ENCODE measurements at places on chromosomes 7 and 10.

DNA sequence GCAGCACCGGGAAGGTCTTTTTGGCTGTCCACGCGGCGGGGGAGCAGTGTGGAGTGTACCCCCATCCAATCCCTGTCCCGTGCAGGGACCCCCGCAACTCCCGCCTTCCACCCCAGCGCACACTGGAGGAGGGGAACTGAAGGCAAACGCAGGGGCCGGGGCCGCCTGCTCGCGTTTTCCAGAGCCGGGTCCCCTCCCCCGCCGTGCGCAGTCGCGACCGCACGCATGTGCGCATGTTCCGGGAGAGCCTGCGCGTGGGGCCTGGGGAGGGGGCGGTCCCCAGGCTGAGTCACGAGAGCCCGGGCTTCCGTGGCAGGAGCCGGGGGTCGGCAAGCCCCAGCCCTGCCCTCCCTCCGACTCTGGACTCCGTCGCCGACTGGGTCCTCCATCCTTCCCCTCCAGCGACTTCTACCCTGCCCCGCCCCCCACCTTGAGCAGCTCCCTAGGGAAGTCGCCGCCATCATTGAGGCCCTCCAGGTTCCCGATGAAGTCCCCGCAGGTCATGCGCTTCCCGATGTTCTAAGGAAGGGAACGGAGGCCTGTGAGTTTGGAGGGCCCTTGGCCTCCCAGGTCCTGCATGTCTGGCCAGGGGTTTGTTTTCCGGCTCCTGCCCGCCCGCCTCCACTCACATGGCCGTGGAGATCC, 8.0 kb downstream of the PSD start:
- DNase-seq = no peak

DNA sequence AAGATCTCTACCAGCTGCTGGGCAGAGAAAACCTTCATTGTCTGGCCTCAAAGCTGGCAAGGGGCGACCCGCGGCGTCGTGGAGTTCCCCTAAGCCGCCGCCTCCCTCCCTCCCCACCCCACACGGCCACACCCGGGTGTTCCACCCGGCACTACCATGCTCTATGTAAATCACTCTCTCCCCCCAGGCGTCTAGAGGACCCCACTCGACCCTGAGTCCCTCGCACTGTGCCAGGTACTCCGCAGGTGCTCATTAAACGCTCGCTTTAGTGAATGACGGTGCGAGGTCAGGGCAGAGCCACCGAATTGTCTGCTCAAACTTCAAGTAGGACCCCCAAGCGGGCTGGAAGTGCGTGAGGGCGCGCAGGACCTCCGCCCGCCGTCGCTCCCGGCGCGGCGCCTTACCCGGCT, 628 bp downstream of the PARP12 start:
- no peak for DNase-seq

DNA sequence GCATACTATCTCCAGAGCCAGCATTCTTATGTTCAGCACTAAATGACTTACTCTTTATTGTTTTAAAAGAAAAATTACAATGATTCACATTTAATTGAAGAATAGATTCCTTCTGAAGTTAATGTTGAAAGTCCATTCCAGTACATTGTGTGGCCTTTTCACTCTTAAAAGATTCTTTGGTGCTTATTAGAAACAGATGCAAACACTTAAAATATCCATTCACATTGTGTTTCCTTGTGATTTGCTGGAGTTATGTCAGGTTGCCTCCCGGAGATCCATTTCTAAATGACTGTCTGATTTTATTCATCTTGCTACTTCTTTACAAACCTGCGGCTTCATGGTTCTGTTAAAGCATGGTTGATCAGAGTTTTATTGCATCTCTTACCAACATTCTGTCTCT, 152.8 kb downstream of the FOXP2 start:
- DNase-seq = no peak

DNA sequence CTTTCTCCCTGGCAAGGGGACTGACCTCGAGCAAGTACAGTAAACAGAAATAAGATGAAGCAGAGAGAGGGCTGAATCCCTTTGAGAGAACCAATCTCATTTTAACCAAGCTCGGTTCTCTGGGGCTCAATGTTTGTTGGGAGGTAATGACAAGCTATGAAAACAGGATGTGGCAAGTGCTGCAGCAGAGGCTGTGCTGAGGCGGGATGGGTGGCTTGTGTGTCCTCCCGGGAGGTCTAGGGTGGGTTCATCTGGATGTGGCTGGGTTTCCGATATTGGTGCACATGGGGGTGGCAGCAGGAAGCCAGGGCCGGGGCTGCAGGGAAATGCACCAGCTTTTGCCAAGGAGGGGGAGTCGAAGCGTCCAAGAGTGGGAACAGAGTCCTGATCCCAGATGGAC, 84.5 kb downstream of the AOAH start:
- no peak for DNase-seq

DNA sequence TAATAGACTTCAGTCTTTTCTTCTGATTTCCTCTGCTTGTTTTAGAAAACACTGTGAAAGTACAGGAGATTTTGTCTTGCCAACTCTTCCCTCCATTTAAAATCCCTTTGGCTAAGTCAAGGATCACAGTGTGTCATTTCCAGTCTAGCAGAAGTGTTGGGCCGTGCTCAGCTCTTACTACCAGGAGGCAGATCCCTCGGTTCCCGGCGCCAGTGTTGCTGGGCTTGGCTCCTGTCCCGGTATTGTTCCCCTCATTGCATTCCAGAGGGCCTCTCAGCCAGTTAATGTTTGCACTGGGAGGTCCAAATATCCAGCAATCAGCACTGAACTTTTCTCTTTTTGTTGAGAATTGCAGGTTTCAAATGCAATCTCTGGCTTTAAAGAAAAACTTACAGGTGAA, 612.1 kb upstream of the MGMT start:
- peak; percentile 59 for DNase-seq

DNA sequence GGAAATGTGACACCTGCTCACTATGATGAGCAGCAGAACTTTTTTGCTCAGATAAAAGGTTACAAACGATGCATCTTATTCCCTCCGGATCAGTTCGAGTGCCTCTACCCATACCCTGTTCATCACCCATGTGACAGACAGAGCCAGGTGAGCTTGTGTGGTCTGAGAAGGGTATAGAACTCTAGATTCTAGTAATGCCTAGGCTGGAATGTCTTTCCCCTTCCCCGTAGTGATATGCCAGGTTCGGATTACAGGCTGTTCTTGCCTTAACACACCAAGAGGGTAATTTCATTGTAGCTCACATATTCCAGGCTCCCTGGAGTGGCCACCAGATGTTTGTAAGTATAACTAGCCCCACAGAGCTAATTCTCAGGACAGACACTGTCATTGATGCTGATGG, 9.2 kb downstream of the HIF1AN start:
- DNase-seq = no peak

DNA sequence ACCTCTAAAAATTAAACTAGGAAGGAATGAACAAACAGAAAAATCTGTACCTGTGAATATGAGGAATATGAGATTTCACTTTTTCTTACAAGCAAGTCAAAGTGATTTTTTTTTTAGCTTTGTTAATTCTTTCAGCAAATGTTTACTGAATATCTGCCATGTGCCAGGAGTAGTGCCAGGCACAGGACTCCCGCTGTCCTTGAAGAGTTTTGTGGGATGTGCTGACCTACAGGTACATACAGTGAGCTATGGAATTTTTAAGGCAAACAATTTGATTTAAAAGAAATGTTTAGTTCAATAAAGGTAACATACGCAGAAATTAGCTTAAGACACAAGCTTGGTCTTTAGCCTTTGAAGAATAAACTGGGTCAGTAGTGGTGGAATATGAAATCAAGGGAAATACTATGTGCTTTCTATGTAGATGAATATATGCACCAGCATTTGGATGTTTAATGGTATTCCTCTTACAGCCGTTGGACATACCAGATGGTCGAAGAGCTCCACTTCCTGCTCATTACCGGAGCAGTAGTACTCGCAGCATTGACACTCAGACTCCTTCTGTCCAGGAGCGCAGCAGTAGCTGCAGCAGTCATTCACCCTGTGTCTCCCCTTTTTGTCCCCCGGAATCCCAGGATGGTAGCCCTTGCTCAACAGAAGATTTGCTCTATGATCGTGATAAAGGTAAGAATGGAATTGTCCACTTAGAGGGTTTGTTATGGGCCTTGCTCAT, 102.0 kb downstream of the GLCCI1 start:
- DNase-seq = no peak

DNA sequence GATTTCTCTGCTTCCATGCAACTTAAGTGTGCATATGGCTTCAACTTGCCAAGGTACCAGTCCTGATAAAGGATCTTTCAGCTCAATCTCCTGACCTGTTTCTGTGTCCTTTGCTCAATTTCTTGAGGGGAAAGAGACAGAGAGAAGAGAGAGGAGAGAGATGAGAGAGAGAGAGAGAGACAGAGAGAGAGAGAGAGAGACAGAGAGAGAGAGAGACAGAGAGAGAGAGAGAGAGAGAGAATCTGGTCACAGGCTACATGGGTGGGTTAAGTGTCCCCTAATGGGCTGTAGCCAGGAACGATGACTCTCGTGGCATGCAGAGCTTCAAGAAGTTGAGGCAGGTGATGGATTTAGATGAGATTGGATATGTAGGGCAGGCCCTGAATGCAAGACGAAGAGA, 335.2 kb upstream of the PRKCQ start:
- DNase-seq = no peak

DNA sequence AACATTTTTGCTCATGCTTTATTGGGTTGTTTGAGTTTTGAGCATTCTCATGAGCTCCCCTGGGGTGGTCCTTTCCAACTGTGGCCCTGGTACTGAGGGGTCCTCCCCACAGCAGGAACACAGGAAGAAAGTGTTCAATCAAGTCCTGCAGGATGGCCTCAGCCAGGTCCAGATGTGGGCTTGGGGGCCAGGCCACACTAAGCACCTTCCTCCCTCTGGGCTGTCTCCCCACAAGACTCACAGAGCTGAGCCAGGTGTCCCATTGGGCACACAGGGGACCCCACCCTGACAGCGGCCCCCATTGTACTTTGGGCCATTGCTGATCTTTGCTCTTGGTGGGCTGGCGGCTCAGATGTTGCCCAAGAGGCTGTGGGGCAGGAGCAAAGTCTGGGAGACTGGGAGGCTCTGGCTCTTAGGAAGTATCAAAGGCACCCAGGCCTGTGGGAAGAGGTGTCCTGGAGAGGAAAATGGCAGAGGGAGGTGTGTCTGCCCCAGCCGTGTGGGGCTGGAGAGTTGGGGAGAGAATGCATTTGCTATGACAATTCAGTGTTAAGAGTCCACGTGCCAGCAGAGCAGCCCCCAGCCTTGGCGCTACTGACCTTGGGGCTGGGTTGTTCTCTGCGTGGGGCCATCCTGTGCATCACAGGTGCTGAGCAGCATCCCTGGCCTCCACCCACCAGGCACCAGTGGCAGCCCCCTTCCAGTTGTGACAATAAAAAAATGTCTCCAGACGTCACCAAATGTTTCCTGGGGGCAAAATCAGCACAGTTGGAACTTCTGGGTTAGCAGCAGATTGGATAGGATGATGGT, 17.8 kb downstream of the SCART1 start:
- DNase-seq = no peak

DNA sequence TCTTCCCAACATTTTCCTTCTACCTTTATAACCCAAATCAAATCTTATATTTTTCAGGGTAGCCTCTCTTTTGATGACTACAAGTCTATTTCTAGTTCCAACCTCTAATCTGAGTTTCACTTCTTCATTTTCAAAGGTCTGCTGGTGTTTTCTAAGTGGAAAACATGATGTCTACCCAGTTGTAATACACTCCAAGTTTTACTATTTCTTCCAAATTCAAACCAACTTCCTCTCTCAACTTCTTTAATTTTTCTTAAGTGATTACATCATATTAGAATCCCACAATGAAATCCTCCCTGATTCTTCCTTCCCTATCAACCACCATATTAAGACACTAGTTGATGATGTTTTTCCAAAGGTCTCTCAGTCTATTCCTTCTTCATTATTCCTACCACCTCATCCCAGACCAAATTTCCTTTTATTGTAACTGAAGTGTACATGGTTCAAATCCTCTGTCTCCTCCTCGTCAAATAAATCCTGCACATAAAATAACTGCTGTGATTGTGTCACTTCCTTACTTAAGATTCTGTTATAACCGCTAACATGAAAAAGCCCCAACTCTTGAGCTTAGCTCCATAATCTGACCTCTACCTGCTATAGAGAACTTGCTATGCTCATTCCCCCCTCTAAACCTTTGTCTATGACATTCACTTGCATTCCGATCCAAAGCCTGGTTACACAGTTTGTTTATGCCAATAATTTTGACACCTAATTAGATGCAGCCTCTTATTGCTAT, 12.7 kb downstream of the TAS2R38 start:
- DNase-seq = no peak

DNA sequence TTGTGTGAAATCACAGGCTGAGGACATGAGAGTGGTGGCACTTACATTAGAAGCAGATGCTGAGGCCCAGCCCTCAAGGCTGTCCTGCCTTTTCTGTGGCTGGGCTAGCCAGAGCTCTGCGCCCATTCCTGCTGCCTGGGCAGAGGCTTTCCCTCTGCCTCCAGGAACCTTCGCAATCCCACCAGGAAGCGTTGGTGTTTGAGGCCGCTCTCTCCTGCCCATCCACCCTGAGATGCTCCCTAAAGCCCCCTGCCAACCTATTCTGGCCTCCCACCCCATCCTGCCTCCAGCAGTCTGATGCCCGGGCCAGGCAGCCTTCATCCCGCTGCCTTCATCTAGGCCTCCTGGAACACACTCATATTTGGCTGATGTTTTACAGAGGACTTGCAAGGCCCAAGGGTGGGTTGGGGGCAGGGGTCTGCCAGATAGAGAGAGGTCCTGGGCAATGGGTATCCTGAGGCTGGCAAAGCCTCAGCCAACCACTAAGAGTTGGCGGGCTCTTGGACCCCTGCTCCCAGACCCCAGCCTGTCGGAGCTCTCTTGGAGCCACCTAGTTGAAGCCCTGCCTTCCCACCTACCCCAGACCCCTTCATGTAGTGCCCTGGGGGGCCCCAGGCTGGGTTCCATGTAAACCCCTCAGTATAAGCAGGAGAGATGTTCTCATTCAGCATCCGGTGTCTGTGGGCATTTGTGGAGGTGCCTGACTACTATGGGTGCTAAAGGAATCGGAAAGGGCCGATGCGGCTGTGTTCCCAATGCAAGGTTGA, 32.7 kb downstream of the LDB3 start:
- no peak for DNase-seq

- DNase-seq = no peak
Observed at GRCh38 chr7:154774303-154774969, 228.5 kb downstream of the PAXIP1 start.

DNA sequence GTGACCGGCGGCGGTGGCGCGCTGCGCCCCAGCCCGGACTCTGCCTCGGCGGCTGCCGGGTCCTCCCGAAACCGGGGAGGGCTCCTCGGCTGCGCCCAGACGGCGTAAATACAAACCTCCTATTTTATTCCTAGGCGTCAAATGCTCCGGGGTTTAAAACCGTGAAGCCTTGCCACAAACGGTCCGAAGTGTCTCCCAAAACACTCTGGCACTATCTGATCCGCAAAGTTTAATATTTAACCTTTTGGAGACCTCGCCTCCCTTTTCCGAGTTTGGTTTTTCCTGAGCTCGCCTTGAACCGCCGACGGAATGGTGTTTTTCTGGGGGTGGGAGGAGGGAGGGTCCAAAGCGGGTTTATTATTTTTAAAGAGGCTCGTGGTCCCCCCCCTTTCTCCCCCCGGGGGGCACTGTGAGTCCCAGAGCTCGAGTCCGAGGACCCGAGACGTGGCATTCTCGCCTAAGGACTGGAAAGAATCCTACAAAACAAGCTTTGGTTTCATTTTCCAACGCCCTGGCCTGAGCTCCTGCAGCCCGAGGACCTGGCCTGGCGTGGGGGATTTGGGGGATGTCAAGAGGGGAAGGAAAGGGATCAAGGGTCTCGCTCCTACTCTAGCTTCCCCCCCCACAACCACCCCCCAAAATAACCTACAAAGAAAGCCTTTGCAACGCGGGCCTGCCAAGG, 1.8 kb downstream of the TNRC18 start:
- DNase-seq = no peak

GRCh38 chr10:30637881-30638467, 8.4 kb upstream of the LYZL2 start:
- no peak for DNase-seq

All from nucleus accumbens (tissue), 56 donors.